ENCODE measurements at places on chromosomes 16 and 17.

GRCh38 chr17:81509972-81510784, 2.4 kb downstream of the ACTG1 start:
- DNase-seq: no peak

DNA sequence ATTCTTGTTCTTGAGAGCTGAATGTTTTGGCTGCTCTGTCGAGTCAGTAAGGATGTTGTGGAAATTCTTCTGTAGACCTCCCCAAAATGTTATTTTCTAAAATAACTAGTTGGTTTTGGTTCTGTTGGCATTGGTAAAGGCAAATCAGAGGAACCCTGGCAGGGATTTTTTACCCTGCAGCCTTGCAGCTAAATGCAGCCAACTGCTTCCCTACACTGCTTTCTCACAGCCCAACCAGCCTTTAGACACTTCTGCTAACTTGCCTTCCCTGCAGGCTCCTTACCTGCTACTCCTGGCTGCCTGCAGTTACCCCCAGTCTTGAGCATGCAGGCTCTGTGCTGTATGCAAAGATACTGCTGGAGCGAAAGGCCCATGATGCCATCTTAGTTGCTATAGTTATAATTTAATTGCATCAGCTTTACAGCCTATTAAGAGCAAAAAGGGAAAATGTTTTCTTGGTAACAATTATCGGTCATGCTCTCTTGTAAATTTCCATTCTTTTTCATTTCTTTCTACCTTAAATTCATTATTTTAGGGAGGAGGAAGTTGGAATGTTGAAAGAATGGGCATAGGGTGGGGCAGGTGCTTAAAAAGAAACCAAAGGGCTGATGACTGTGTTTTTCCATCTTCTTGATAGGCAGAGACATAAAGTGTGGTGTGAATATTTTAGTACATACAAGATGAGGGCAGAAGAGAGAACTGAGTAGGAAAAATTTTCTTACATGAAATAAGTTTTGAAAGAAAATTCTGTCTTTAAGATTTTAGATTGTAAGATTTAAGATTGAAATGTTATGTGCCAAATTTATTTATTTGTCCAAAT, 20.0 kb downstream of the NUP93 start:
- DNase-seq: no peak

DNA sequence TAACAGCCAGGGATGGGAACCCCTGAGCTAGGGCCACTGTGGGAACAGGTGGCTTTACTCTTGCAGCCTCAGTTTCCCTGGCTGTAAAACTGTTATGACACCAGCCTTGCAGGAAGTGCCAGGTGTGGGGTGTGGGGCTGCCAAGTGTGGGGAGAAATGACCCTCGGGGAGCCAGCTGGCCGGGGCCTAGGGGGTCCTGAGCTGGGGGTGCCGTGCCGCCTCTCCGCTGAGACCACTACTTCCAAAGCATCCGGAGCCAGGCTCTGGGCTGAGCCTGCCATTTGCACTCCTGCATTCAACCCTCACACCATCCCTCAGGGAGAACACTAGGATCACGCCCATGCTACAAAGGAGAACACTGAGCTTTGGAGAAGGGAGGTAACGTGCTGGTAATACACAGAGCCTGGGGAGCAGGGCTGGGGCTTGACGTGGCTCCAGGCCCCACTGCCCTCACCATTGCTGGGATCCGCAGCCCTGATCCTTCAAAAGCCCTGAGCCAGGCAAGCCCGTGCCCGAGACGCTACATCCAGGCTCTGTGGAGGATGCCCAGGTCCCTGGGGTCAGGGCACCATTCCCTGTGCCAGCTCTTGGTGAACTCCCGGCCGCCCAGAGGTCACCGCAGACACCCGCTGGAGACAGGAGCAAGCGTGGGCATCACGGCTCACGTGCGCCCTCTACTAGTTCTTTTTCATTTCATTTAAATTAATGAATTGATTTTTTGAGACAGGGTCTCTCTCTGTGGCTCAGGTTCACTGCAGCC, 28.8 kb upstream of the GINS2 start:
- DNase-seq: peak; percentile 11

DNA sequence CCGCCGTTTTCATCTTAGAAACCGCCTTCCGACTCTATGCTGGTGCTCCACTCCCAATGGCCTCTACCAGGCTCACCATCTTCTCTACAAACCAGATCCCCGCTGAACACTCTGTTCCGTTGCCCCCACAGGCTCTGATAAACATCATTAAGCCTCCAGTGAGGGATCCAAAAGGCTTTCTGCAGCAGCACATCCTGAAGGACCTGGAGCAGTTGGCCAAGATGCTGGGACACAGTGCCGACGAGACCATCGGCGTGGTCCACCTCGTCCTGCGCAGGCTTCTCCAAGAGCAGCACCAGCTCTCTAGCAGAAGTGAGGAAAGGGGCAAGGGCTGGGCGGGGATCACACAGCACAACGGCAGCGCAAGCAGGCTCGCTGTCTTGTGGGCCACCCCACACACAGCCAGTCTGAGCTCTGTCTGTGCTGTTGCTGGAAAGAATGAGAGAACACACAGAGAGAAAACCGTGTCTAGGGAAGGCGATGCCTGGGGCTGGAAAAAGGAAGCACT, 33.5 kb upstream of the ENDOV start:
- DNase-seq: no peak

DNA sequence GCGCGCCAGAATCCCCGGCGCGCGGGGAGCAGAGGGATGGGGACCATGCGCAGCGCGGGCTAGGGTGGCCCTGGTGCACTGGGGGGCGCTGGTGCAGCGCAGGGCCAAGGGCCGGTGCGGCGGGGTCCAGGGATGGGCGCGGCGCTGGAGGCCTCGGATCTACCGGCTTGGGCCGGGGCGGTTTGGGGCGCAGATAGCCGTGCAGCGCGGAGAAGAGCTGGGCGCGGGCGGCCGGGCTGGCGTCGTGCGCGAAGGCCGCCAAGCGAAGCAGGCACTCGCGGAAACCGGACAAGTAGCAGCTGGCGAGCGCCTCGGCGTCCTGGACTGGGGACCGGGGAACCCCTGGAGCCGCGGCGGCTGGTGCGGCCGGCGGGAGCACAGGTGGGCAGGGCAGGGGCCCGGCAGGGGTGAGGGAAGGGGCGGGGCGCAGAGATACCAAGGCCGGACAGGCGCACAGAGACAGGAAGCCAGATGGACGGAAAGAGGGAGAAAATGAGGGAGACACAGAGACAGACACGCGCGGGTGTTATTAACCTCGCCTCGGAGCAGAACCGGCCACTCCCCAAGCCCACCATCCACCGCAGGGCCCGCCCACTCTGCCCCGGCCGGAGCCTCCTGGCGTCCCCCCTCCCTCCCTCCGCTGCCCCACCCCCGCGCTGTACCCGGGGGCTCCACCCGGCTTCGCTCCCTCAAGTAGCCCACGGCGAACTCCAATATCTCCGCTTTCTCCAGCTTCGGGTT, 2.1 kb downstream of the HES7 start:
- DNase-seq: no peak

DNA sequence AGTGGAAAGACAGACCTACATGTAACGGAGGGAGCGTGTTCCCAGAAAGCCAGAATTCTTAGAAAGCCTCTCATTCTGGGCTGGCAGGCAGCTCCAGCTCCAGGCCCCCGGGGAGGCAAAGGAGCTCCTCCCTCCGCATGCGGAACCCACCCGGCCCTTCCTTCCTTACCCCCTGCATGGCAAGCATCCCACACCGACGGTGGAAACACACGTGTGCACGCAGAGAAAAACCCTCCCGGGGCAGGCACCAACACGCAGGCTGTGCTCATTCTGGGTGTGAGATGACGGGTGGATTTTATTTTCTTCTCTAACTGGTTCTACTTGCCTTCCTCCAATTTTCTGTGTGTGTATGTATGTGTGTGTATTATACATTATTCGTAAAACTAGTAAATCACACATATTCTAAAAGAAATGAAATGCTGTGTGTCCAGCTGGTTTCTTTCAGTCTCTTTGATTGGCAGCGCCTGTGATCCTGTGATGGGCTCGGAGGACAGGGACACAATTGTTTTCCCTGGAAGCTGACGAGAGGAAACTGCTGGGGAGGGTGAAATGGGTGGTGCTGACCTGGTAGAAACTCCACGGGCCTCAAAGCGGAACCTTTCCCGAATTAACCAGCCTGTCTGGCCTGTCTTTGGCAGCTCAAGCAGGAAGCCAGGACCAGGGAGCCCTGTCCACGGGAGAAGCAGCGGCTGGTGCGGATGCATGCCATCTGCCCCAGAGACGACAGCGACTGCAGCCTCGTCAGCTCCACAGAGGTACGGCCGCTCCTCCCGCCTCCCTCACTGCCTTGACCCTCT, 22.2 kb downstream of the CARD14 start:
- DNase-seq: no peak
